Fibroblast of the conjunctiva (primary cell): ENCODE measurements at places on chromosomes 12 and 14.

GRCh38 chr14:50225067-50225973 is 6.1 kb downstream of the SOS2 start:
- peak; percentile 79 for DNase-seq

- no peak for DNase-seq
These were observed 16.9 kb downstream of the SYCP3 start for GRCh38 chr12:101722392-101722791.

GRCh38 chr14:75274899-75275569 is 3.6 kb upstream of the FOS start:
- no peak for DNase-seq

DNA sequence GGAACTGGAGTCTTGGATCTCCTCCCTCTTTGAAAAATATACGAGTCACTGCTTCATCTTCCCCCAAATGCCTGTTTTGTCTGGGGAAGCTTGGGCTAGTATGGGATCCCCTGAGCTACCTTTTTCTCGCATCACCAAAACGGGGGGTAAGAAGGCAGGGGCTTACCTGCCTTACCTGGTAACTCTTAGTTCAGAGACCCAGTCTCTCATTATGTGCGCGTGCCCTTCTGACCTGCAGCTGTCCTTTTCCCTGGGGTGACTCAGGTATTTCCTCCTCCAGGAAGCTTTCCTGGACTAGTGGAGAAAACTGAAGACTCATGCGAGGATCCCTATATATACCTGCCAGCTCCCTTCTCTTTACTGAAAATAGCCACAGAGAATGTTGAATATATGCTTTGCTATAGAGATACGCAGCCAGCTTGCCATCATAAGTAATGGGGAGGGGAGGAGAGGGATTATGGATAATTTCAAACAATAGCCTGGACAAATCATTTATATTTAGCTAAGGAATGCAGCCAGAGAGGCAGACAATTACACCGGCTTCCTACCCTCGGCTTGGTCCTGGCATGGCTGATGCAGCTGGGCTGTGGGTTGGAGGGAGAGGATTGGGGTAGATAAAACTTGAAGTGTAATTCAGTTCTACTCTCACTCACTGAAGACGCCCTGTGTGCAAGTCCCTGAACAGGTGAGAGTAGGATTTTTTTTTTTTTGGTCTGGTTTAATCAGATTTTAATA is 1.1 kb downstream of the TSPAN9 start:
- DNase-seq: no peak

DNA sequence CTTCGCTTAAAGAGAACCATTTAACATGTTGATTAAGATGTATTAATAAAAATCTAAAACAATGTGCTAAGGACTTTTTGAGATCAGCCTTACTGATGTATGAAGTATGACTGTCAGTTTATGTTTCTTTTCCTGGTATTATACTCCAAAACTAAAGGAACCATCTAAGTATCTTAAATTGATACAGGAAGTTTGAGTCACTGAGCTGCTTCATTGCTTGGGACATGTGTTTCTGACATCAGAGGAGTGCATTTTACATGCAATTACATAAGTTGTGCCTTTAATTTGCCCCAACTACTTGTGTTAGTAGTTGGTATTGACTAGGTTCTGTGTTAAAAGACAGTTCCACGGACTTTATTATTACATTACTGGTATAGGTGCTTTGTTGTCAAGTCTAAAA is 50.9 kb downstream of the PROX2 start:
- peak; percentile 61 for DNase-seq

GRCh38 chr12:95674631-95675030 is 115.9 kb downstream of the NTN4 start:
- peak; percentile 18 for DNase-seq

DNA sequence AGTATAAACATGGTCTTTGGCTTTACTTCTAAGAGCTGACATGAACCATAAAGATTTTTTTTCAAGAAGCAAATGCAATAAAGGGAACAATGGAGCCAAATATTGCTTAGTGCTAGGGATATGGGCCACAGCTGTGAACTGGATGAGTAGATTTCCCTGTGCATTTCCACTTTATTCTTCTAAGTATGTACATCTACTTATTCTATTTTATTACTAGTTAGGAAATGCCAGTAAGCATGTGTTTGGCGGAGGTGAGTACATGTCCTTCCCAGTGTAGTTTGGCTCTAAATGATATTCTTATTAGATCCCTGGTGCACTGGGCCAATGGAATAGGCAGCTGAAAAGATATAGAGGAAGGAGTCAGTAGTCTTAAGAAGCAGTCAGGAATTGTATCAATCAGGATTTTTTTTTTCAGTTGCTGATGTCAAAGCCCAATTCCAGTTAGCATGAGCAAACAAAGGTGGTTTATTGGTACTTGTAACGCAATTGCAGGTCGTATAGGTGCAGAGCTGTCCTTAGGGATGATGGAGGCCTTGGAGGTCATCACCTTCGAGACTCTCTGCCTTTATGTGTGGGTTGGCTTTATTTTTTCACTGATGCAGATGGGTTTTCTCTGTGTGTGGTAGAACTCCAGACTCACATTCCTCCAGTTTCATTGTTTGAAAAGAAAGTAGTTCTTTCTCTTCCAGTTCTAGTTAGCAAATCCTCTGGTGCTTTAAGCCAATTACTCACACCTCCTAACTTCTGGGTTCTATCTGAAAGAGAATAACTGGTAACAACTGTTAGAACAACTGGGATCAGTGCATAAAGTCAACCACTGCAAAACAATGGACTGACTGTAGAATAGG is 139.0 kb upstream of the LRIG3 start:
- DNase-seq: no peak

GRCh38 chr12:121175383-121176119 is 34.4 kb upstream of the P2RX4 start:
- no peak for DNase-seq

- DNase-seq: no peak
These were observed 88.4 kb upstream of the PARP11 start for GRCh38 chr12:3961591-3961990.

DNA sequence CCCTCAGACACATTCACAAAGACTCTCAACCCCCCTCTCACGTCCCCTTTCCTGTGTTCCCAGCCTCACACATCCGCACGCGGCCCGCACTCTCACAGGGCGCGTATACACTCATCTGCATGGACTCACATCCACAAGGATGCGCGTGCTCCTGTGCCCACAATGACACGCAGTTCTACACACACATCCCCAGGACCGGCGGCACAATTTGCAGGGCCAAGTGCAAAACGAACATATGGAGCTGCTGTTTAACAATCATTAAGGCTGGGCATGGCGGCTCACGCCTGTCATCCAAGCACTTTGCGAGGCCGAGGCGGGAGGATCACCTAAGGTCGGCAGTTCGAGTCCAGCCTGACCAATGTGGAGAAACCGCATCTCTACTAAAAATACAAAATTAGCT is 36.4 kb upstream of the EML1 start:
- no peak for DNase-seq

DNA sequence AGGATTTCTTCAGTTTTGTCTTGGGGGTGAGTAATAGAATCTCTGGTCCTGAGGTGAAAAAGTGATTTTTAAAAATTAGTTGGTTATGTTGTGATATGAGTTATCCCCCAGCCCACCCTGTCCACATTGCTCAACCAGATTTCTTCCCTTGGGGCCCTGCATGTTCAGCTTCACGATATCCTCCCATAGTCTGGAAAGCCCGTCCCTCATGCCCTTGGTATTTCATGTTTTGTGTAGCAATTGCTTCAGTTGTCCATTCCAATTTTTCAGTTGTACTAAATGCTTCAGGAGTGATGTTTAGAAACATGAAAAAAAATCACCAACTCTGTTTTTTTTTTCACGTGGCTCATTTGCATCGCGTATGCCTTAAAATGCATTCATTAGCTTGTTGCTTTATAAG is 17.5 kb upstream of the BICD1 start:
- DNase-seq: no peak
